ENCODE measurements at places on chromosomes 11 and 22.

DNA sequence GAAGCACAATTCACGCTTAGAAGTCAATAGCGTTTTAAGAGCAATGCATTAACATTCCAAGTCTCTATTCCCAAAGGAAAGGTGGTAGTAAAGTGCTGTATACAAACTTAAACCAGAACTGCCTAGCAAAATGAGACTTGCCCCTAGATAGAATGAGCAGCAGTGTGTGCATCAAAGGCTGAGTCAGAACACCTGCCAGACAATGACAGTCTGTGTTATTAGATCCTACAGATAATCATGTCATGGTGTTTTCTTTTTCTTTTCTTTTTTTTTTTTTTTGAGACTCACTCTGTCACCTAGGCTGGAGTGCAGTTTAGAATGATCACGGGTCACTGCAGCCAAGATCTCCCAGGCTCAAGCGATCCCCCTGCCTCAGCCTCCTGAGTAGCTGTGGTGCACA lies 1.6 kb downstream of the RTCB start:
- no peak for DNase-seq

GRCh38 chr22:41782751-41783150 lies 17.7 kb upstream of the CCDC134 start:
- no peak for DNase-seq

DNA sequence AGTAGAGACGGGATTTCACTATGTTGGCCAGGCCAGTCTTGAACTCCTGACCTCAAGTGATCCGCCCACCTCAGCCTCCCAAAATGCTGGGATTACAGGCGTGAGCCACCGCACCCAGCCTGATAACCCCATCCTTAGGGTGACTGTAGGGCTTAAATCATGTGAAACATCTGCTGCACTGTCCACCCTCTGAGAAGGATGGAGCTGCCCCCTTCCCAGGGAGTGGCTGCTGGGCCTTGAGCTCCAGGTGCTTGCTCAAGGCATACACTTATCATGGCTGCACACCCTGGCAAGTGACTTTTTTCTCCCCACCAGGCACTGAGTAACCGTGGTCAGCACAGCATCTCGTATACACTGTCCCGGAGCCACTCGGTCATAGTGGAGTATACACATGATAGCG lies 5.3 kb downstream of the PELI3 start:
- DNase-seq = no peak

- DNase-seq = no peak
These were observed 14.5 kb downstream of the ART5 start for GRCh38 chr11:3627291-3627690.

- DNase-seq = no peak
These were observed 36.3 kb downstream of the TIMP3 start for GRCh38 chr22:32837803-32838202.

DNA sequence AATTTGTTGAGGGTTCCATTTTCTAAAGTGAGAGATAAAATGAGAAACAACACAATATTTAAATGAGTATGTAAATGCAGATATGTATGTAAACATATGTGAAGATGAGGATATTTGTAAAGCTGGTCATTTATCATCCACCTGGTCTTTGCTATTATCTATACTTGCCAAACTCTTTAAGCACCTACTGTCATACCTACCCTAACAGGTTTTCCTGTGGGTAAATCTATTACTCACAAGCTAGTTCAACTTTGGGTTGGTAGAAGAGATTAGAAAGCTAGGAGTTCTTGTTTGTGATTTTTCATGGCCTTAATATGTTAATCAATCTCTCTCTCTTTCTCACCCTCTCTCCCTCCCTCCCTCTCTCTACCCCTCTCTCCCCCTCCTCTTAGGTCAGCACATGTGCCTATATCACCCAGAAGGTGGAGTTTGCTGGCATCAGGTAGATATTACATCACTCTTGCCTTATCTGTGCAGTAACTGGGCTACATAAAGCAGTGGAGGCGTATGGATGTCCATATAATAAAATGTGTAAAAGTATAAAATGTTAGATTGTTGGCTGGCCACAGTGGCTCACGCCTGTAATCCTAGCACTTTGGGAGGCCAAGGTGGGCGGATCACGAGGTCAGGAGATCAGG lies 14.7 kb downstream of the DEPDC5 start:
- DNase-seq = no peak

DNA sequence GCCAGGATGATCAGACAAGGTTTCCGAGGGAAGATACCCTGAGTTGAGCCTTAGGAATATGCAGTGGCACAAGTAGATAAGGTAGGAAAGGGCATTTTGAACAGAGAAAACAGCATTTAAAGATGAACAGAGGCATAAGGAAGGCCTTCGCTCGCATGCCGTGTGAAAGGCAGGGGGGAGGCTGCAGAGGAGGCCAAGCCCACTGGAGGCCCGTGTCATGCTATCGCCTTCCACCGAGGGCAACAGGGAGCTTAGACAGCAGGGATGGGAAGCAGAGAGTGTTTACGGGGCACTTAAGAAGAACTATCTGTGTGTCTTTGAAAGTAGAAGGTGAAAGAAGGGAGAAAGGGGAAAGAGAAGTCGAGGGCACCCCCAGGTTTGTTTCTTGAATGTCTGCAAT lies 148.3 kb downstream of the PKNOX2 start:
- DNase-seq = no peak

GRCh38 chr22:49488943-49489342 lies 338.7 kb downstream of the BRD1 start:
- DNase-seq = no peak

GRCh38 chr11:117483372-117483771 lies 155.7 kb downstream of the CEP164 start:
- DNase-seq = no peak

- DNase-seq = no peak
These were observed 86.5 kb upstream of the MYO18B start for GRCh38 chr22:25655371-25655935.
